ENCODE measurements at places on chromosomes 2 and 18.

- DNase-seq, result no peak
Observed at GRCh38 chr2:161241894-161242293, 66.3 kb upstream of the PSMD14 start.

DNA sequence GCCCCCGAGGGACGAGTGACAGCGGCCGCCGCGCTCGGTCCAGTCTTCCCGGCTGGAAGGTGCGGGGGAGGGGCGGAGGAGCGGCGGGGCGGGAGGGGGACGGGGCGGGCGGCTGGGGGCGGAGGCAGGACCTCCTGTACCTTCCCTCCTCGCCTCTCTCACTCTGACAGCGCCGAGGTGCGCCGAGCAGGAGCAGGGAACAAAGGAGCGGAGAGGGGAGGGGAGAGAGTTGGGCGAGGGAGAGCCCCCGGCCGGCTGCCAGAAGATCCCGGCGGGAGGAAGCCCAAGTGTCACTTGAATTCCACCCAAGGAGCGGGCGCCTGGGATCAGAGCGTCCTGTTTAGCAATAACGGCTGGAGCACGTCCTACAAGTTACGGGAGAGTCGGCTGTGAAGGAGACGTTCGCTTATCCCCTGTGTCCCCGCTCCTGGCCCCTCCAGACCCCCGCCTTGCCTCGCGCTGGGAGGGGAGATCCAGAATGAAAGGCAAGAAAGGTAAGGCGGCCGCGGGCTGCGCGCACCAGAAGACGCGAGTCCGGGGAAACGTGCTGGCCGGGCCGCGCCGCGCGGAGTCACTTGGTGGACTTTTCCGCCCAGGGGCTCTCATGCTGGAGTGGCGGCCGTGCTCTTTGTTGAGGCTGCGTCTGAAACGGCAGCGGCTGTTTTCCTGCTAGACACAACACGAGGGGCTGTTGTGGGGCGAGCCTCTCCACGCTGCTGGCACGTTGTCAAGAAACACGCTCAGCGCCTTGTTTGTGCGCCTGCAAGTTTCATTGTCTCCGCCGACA is at the start of gene TGIF1:
Gene TGIF1, plus strand, starts transcription at position 161 of the 787 bp plus-strand sequence. Its CDS starts 318 bp downstream, at position 479.
- peak; percentile 91 for DNase-seq

GRCh38 chr2:226179010-226179409 is 620.6 kb downstream of the IRS1 start:
- no peak for DNase-seq

- no peak for DNase-seq
Observed at GRCh38 chr18:76420898-76421684, 74.0 kb downstream of the ZNF516 start.

- DNase-seq, result no peak
Observed at GRCh38 chr2:8478471-8478793, 203.4 kb upstream of the ID2 start.

GRCh38 chr2:113878743-113879142 is 11.1 kb upstream of the ACTR3 start:
- no peak for DNase-seq

DNA sequence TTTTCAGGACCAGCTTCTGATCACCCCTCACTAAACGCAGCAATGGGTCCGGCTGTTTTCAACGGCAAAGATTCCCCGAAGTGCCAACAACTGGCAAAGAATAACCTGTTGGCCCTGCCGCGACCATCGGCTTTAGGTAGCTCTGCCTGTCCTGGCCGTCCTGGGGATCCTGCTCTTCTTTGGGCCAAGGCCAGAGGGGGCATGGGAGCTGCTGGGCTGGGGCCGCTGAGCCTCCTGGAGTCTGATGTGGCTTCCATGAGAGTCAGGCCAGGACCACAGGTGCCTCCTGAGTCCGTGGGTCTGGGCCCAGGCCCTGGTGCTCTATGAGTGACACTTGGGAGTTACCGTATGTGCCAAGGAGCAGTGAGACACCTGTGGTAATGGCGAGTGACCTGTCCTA is 46.9 kb downstream of the GREB1 start:
- no peak for DNase-seq

- no peak for DNase-seq
Observed at GRCh38 chr2:99644419-99644787, 154.6 kb upstream of the REV1 start.

GRCh38 chr2:5077479-5078089 is 614.6 kb upstream of the SOX11 start:
- DNase-seq, result no peak

DNA sequence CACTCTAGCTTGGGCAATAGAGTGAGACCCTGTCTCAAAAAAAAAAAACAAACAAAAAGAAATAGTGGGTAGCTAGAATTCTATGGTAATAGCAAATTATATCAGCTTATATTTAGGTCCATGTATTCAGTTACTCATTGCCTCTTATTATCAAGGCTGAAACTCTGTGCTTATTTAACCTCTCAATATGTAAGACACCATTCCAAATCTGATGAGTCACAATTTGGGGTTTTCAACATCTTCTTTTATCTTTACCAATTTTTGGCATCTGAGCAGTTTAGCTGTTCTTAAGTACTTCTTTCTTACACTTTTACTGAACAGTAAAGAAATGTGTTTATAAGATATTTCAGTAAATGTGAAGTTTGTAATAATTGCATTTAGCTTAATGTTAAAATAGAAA is 69.3 kb downstream of the TTC27 start:
- no peak for DNase-seq

- DNase-seq, result no peak
Observed at GRCh38 chr18:31233621-31234275, 71.1 kb upstream of the DSC1 start.

- DNase-seq, result no peak
Observed at GRCh38 chr2:48601349-48601748, 16.3 kb upstream of the GTF2A1L start.

DNA sequence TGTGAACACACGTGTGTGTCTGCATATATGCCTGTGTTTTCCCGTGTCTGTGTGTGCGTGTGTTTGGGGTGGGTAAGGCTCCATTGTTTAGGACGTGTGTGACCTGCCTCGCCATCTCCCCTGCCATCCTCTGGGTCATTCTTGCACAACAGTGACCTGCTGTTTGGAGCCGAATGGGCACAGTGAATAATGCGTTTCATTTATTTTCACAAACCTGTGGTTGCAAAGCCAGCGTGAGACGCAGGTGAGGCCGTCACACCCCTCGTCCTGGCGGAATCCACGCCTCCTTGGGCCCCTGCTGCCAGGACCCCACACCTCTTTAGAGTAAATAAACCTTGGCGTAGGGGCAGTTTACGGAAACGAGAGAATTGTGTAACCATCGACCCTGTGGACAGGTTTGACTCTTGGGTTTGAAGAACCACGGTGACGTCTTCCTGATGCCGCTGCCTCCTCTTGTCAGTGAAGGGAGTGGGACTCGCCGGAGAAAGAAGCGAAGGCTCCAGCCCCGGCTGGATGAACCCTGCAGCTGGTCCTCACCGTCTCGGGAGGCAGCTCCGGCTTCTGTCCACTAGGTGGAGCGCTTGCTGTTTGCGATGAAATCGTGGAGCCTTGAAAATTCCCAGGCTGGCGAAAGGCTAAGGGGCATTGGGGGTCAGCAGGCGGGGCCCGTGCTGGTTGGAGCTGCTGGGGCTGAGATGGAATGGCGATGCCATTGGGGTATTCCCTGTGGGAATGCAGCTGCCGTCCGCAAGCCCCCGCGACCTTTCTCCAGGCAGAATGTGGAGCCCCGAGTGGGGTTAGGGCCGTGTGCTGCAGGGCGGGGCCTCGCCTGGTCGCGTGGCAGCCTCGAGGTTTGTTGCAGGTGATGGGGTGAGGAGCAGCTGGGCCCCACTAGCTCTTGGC is 81.1 kb downstream of the RTP5 start:
- DNase-seq, result no peak

- DNase-seq, result no peak
Observed at GRCh38 chr2:169462896-169463695, 16.2 kb upstream of the BBS5 start.

GRCh38 chr2:119598596-119599263 is 54.5 kb downstream of the CFAP221 start:
- no peak for DNase-seq

DNA sequence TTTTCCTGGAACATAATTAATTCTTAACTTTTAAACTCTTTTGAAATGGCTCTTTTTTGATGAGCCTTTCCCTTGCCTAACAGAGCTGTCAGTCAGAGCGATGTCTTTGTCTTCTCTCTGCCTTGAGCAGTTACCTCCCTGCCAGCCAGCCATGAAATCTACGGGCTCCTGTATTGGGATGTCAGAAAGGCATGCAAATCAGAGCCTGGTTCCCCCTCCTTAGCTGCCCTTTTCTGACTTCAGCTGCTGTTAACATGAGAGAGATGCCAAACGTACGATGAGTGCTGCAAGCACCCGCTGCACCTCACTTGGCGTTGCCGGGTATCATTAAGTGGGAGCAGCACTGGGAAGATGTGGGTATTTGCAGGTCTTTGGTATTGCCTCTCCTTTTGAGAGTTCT is 131.4 kb upstream of the BOD1L2 start:
- DNase-seq, result no peak

GRCh38 chr2:106956879-106957278 is 70.9 kb upstream of the ST6GAL2 start:
- no peak for DNase-seq

- DNase-seq, result no peak
Observed at GRCh38 chr2:128545829-128546228, 227.2 kb upstream of the HS6ST1 start.
